Renal cortical epithelial cell (primary cell): ENCODE measurements at places on chromosomes 2 and 18. TPM values are rescaled to one million over a fixed set of nuclear protein-coding genes. Genes with fewer than 3 reads are reported as not detected.

Gene CFC1
- not detected in 2 replicates for total RNA-seq

Gene SFXN5
- 5.9 and 16.0 TPM in 2 replicates for total RNA-seq

Gene REG3G
- not detected in 2 replicates for total RNA-seq

Gene HTR2B
- total RNA-seq: 0.05 TPM in 1 of 2 replicates, not detected in the other

Gene STAT4
- total RNA-seq: 0.52 and 3.0 TPM in 2 replicates

Gene ANKRD29
- total RNA-seq: 7.1 and 7.2 TPM in 2 replicates

Gene GALR1
- total RNA-seq: not detected in 2 replicates

Gene C2orf80
- not detected in 2 replicates for total RNA-seq

Gene SLC23A3
- total RNA-seq: 1.0 and 1.6 TPM in 2 replicates
